Type B pancreatic cell (in vitro differentiated cells): ENCODE measurements at places on chromosomes 3 and 15. TPM values are rescaled to one million over a fixed set of nuclear protein-coding genes. Genes with fewer than 3 reads are reported as not detected.
A peak's percentile ranks its signal among the peaks of the same experiment; 100 is the strongest.

SLC38A3 gene
- 6.0 and 11.0 TPM in 2 replicates for total RNA-seq

NPAP1 gene
- 0.12 and 0.17 TPM in 2 replicates for total RNA-seq

FMN1 gene
- total RNA-seq: 15.8 and 22.1 TPM in 2 replicates

CLK3 gene
- total RNA-seq: 73.6 and 76.5 TPM in 2 replicates

TRAIP gene
- total RNA-seq: 7.5 and 23.0 TPM in 2 replicates

DUOXA2 gene
- 0.17 and 0.52 TPM in 2 replicates for total RNA-seq

GOLGA8S gene
- 0.19 TPM in 1 of 2 replicates, not detected in the other for total RNA-seq

ACKR4 gene
- total RNA-seq: 0.29 and 1.9 TPM in 2 replicates

TRIM42 gene
- not detected in 2 replicates for total RNA-seq

SCAP gene
- total RNA-seq: 77.5 and 106 TPM in 2 replicates

GRCh38 chr3:122484985-122485384 is 29.8 kb downstream of the KPNA1 start:
- H3K36me3 ChIP-seq: peaks cover 30% of the 10 kb centered on the region
- no peak for DNase-seq
- H3K27me3 ChIP-seq: no peaks in the 10 kb centered on the region
- H3K4me1 ChIP-seq: peaks cover 9% of the 10 kb centered on the region

DNA sequence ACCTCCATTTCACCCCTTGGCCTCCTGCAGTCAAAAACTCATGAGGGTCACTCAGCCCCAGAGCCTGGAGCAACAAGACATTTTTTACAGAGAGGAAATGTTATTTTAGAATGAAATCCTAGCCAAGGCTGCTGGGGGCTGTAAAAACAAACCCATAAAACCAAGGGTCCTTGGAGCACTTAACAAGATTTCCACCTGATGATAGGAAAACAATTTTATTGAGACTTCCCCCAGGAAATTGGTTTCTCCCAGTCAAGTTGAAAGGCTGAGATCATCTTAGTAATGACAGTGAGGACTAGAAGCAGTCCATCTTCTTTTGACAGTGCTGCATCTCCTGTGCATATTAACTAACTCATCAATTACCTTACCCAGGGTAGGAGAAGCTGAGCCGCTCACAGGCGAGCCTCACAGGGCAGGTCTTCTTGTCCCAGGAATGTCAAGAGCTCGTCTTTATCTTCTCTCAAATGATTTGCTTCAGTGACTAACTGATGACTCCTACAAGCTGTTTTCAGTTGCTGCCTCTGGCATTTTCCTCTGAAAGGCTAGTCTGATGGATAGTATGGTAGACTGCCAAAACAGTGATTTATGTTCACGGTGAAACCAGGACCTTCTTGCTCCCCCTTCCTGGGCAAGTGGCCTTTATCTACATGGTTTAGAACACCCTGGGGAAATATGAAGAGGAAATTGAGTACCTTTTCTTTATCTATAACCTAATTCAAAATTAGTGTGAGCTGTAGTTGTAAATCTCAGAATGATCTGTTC is 34.6 kb upstream of the AEN start:
- peaks cover 51% of the 10 kb centered on the region for H3K27me3 ChIP-seq
- no peak for DNase-seq
- H3K36me3 ChIP-seq: no peaks in the 10 kb centered on the region
- H3K27ac ChIP-seq: no peak overlapping the region
- no peak overlapping the region for H3K4me3 ChIP-seq
- H3K4me1 ChIP-seq: peaks cover 8% of the 10 kb centered on the region

- DNase-seq: no peak
- H3K36me3 ChIP-seq: no peaks in the 10 kb centered on the region
- no peaks in the 10 kb centered on the region for H3K4me1 ChIP-seq
These were observed 12.2 kb downstream of the STAB1 start for GRCh38 chr3:52507359-52507758.

GRCh38 chr3:189863031-189863430 is 231.8 kb downstream of the TP63 start:
- no peaks in the 10 kb centered on the region for H3K4me1 ChIP-seq
- peaks cover 2% of the 10 kb centered on the region for H3K27me3 ChIP-seq
- no peak overlapping the region for H3K27ac ChIP-seq
- no peak overlapping the region for H3K4me3 ChIP-seq
- DNase-seq: no peak

DNA sequence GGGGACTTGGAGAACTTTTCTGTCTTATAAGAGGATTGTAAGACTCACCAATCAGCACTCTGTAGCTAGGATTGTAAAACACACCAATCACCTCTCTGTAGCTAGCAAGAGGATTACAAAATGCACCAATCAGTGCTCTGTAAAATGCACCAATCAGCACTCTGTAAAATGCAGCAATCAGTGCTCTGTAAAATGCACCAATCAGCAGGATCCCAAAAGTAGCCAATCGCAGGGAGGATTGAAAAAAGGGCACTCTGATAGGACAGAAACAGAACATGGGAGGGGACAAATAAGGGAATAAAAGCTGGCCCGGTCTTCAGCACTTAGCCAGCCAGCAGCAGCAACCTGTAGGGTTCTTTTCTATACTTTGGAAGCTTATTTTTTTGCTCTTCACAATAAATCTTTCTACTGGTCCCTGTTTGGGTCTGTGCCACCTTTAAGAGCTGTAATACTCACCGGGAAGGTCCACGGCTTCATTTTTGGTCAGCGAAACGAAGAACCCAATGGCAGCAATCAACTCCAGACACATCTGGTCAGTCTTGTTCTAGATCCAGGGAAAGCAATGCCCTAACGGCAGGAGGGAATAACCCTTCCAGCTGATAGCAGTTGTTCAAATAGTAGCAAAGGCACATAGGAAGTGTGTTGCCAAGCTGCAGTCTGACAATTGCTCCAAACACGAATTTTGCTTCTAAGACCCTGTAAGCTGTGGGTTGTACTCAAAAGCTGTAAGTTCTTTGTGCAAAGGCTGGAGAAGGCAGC is 135.6 kb downstream of the TJP1 start:
- no peak overlapping the region for H3K27ac ChIP-seq
- H3K4me3 ChIP-seq: no peak overlapping the region
- H3K36me3 ChIP-seq: no peaks in the 10 kb centered on the region
- H3K4me1 ChIP-seq: peaks cover 8% of the 10 kb centered on the region
- peaks cover 3% of the 10 kb centered on the region for H3K27me3 ChIP-seq

- no peak overlapping the region for H3K27ac ChIP-seq
- H3K4me3 ChIP-seq: no peak overlapping the region
- DNase-seq: no peak
- H3K4me1 ChIP-seq: no peaks in the 10 kb centered on the region
These were observed 1.1 kb downstream of the FANCD2OS start for GRCh38 chr3:10106919-10107318.

- no peak overlapping the region for H3K4me3 ChIP-seq
- no peak overlapping the region for H3K27ac ChIP-seq
- H3K4me1 ChIP-seq: peaks cover 14% of the 10 kb centered on the region
- DNase-seq: no peak
These were observed 9.3 kb downstream of the PAK6 start for GRCh38 chr15:40248006-40248783.

DNA sequence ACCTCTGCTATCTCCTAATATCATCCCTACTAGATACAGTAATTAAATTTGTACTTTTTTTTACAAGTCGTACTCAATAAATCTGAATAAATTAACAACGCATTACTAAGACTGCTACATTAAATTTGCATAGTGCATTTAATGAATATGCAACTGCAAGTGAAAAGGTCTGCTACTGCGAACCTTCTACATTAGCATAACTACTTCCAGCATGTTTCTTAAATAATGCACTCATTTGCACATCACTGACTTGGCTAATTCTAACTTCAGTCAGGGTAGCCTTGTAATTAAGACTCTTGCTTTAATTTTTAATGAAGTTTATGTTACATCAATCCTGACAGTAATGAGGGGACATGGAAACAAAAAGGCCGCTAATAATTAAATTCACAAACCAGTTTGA is 98.9 kb upstream of the FOXB1 start:
- H3K27me3 ChIP-seq: peaks cover 66% of the 10 kb centered on the region
- no peak for DNase-seq
- H3K27ac ChIP-seq: no peak overlapping the region
- H3K36me3 ChIP-seq: no peaks in the 10 kb centered on the region
- H3K4me1 ChIP-seq: no peaks in the 10 kb centered on the region

GRCh38 chr3:169269005-169269404 is 394.5 kb downstream of the MECOM start:
- H3K27ac ChIP-seq: peak overlapping the region; percentile 8
- peaks cover 29% of the 10 kb centered on the region for H3K4me1 ChIP-seq
- H3K4me3 ChIP-seq: peak overlapping the region; percentile 24
- DNase-seq: no peak

DNA sequence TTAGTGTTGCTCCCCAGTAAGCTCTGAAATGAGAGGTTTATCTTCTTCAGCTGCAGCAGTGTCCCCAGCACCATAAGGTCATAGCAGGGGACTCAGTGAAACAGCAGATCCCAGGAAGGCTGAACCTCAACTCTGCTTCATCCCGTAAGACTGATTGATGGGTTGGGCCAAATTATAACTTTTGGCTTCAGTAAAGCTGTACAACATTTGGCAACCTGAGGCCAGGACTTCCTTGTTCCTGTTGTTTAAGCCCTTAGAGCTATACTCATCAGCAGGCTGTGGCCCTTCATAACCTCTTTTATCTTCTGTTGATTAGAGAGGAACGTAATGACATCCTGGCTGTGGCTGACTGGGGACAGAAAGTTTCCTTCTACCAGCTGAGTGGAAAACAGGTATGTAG is 29.0 kb downstream of the IFT122 start:
- DNase-seq: no peak
- peaks cover 5% of the 10 kb centered on the region for H3K36me3 ChIP-seq
- H3K27me3 ChIP-seq: no peaks in the 10 kb centered on the region
- H3K4me3 ChIP-seq: no peak overlapping the region

DNA sequence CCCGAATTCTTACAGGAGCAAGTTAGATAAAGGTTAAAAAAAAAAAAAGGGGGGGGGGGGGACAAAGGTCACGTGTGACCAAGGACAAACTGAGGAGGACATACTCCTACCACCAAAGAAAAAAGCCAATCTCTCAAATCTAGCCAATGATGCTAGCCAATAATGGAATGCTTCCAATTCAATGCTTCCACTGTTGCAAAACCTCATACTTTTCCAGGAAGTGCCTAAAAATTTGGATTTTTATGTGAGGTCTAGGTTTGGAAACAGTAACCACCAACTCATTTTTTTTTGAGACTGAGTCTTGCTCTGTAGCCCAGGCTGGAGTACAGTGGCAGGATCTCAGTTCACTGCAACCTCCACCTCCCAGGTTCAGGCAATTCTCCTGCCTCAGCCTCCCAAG is 11.4 kb downstream of the MSL2 start:
- no peak for DNase-seq
- no peak overlapping the region for H3K4me3 ChIP-seq
- no peak overlapping the region for H3K27ac ChIP-seq
- H3K36me3 ChIP-seq: peaks cover 5% of the 10 kb centered on the region
- peaks cover 30% of the 10 kb centered on the region for H3K4me1 ChIP-seq

GRCh38 chr3:96491868-96492267 is 322.5 kb upstream of the EPHA6 start:
- no peaks in the 10 kb centered on the region for H3K36me3 ChIP-seq
- H3K27me3 ChIP-seq: no peaks in the 10 kb centered on the region

DNA sequence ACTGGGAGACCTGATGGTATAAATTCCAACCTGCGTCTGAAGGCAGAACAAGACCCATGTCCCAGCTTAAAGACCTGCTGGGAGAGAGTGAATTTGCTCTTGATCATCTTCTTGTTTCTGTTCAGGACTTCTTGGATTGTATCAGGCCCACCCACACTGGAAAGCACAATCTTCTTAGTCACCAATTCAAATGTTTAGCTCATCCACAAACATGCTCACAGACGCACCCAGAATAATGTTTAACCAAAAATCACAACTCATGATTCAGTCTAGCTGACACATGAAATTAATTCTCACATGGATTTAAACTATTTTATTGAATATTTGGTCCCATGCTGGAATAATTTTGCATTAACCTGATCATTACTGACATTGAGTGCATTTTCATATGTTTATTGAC is 37.8 kb upstream of the GOLGA6L2 start:
- H3K27ac ChIP-seq: no peak overlapping the region
- H3K27me3 ChIP-seq: no peaks in the 10 kb centered on the region
- H3K4me3 ChIP-seq: no peak overlapping the region
- H3K4me1 ChIP-seq: no peaks in the 10 kb centered on the region

- DNase-seq: no peak
- peaks cover 6% of the 10 kb centered on the region for H3K27me3 ChIP-seq
- no peaks in the 10 kb centered on the region for H3K36me3 ChIP-seq
- H3K4me3 ChIP-seq: no peak overlapping the region
These were observed 39.4 kb upstream of the VIPR1 start for GRCh38 chr3:42463093-42463492.

DNA sequence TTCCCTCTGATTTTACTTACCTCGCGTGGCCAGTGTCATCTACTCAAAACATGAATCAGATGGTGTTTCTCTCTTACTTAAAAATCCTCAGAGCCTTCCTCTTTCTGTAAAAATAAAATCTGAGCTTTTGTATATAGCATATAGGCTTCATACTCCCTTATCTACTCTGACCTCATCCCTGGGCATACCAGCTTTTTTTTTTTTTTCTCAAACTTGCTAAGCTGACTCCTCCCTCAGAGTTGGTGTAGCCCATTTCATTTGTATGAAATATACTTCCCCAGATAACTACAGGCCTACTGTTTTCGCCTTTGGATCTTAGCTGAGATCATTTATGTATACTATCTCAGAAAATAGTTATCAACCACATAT is 648.9 kb upstream of the ALCAM start:
- peaks cover 6% of the 10 kb centered on the region for H3K4me1 ChIP-seq
- DNase-seq: no peak
- no peaks in the 10 kb centered on the region for H3K27me3 ChIP-seq
- no peak overlapping the region for H3K27ac ChIP-seq

DNA sequence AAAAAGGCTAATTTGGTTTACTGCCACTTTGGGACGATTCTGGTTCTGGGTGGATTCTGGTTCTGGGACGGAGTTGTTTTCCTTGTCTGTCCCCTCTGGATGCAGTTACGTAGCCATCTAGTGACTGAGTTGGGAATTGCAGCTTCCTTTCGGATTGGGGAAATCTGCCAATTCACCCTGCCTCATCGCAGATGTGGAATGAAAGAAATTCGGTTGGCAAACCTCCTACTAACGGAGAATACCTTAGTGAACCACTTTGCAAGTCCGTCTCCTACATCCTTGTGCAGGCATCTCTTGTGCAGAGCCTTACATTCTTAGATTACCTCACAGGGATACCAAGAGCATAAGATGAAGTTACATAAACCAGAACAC is 31.5 kb upstream of the AP4E1 start:
- peak overlapping the region; percentile 66 for H3K27ac ChIP-seq
- H3K36me3 ChIP-seq: no peaks in the 10 kb centered on the region
- H3K27me3 ChIP-seq: no peaks in the 10 kb centered on the region
- H3K4me1 ChIP-seq: peaks cover 24% of the 10 kb centered on the region

- H3K4me3 ChIP-seq: no peak overlapping the region
- no peak for DNase-seq
- no peaks in the 10 kb centered on the region for H3K4me1 ChIP-seq
- no peak overlapping the region for H3K27ac ChIP-seq
- H3K36me3 ChIP-seq: peaks cover 53% of the 10 kb centered on the region
These were observed 13.4 kb downstream of the IFT57 start for GRCh38 chr3:108208831-108209230.

DNA sequence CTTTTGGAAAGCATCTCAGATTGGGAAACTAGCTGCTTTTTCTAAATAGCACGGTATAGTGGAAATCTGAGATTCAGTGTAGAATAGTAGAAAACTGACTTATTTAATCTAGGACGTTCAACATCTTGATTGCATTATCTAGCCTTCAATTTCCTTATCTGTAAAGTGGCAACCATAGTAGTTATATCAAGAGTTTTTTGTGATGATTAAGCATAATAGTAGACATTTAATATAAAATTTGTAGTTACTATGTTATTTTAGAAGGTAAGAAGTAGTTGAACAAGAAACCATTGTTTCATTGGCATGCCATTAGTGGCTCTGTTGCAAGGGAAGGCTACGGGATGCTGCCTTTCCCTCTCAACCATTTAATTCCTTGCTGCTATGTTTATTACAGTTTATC is 367.3 kb downstream of the NAALADL2 start:
- DNase-seq: no peak
- no peak overlapping the region for H3K27ac ChIP-seq
- no peaks in the 10 kb centered on the region for H3K36me3 ChIP-seq
- H3K27me3 ChIP-seq: peaks cover 3% of the 10 kb centered on the region
- H3K4me1 ChIP-seq: no peaks in the 10 kb centered on the region
